Stimulated activated CD8-positive, alpha-beta memory T cell treated with anti-CD3 and anti-CD28 coated beads, Interleukin-2, amount 100 ng/mL, for 1 hour (primary cell): ENCODE measurements at places on chromosomes 1 and 21.

DNA sequence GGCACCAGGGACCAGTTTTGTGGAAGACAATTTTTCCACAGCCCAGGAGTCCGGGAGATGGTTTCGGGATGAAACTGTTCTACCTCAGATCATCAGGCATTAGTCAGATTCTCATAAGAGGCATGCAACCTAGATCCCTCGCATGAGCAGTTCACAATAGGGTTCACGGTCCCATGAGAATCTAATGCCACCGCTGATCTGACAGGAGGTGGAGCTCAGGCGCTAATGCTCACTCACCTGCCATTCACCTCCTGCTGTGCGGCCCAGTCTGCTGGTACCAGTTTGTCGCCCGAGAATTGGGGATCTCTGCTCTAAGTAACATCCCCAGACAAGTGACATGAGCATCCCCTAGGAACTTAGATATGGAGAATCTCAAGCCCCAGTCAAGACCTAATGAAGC lies 180.7 kb downstream of the COQ8A start:
- no peak for DNase-seq

GRCh38 chr1:88210103-88210787 lies 473.8 kb upstream of the PKN2 start:
- DNase-seq, result no peak

DNA sequence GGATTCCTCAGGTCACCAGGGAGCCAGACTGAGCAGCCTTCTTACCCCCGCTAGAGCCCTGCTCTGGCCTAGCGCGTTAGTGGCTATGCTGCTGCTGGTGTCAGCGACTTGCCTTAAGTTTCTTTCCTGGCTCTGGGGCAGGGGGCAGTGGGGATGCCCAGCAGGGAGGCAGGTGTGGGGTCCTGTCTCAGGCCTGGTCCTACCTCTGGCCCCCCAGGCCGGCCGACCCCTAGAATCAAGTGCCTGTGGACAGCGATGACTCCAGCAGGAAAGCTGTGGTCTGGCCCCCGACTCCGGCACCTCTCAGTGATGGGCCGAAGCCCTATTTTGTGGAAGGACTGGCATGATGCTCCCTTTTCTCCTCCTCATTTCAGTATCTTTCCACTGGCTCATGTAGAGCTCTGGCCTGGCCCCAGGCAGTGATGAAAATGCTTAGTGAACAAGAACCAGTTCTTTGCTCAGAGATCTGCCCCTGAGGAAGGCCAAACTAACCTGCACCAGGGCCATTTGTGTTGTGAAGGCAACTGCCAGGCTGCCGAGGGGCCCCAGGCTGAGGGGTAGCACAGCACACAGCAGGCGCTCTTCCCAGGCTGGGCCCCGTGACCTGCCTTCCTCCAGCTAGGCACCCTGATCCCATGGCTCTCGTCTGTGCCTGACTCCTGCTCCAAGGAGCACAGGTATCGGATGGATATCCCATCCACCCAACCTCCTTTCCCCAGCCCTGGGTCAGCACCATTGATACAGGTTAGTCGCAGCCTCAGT lies 23.7 kb downstream of the MRPL37 start:
- DNase-seq, result no peak

DNA sequence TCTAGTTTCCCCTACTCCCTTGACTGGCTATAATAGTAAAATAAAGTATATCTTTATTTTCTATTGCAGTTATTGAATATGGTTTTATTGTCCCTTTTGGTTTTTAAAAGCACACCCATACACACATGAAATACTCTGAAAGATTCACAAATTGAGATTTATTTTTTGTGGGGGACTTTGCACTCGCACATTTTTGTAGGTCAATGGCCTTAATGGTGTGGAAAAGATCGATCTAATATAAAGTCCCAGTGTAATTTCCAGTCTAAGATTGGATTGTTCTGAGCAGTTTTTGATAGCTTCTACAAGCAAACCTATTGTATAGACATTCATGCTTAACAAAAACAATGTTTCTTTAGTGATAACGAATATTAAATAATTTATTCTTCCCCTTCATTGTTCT lies 59.5 kb upstream of the INSL5 start:
- no peak for DNase-seq

DNA sequence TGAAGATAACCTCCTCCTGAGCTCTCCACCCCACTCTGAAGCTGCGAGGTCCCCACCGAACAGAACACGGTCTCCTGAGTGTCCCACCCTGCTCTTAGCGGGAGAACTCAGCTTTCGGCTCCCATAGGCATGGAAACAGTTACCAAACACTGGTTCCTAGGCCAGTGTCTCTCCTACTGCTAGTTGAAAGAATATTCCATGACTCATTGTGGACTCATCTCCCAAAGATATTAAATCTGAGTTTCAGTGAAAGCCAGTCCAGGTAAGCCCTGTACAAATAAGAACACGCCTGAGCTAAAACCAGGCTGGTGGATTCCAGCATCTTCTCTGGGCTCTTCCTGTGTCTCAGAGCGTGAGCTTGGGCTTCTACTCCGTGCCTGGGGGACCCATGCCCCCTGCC lies 107.5 kb upstream of the CLDN14 start:
- no peak for DNase-seq

GRCh38 chr1:212108187-212108586 lies 72.6 kb downstream of the DTL start:
- DNase-seq, result no peak
